ENCODE measurements at places on chromosomes 11 and 22.

GRCh38 chr11:2169626-2170570 lies 1.7 kb downstream of the TH start:
- no peak for DNase-seq

GRCh38 chr11:11446967-11447366 lies 93.9 kb upstream of the CSNK2A3 start:
- no peak for DNase-seq

- no peak for DNase-seq
Measured at GRCh38 chr22:42433754-42434682, 1.8 kb upstream of the NFAM1 start.

DNA sequence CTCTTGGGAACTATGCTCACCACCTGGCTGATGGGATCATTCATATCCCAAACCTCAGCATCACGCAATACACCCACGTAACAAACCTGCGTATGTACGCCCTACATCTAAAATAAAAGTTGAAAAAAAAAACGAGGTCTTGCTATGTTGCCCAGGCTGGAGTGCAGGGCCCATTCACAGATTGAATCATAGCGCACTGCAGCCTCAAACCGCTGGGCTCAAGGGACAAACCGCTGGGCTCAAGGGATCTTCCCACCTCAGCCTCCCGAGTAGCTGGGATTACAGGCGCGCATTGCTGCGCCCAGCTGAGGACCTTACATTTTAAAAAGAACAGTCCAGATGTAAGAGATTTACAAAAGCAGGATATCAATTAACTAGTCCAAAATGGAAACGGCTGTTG lies 41.9 kb upstream of the EMID1 start:
- DNase-seq, result no peak

DNA sequence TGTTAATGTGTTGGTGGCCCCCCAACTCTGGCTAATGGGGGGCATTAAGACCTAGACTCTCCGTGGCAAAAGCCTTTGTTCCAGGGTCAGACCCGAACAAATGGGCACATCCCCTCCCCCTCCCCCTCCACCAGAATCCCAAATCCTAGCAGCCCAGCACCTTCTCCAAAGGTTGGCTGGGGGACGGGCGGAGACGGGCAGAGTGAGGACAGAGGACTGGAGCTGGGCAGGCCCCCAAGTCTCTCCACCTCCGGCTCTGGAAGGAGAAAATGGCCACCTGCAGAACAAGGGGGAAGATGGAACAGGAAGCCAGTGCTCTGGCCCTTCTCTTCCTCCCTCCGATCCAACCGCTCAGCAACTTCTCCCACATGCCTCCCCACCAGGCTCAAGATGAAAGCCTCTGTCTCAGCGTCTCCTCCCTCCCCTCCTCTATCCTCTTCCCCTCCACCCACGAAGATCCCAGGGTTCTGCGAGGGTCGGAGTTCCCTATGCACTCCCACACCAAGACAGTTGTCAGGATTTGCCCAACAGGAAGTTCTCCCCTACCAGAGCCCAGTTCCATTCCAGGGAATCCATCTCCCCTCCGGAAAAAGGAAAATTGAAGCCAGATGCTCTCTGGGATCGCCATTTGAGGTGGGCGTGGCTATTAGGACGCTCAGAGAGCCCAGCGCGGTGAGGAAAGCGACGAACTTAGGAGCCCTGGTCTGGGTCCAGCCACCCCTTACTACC lies 20.1 kb downstream of the ADA2 start:
- no peak for DNase-seq

DNA sequence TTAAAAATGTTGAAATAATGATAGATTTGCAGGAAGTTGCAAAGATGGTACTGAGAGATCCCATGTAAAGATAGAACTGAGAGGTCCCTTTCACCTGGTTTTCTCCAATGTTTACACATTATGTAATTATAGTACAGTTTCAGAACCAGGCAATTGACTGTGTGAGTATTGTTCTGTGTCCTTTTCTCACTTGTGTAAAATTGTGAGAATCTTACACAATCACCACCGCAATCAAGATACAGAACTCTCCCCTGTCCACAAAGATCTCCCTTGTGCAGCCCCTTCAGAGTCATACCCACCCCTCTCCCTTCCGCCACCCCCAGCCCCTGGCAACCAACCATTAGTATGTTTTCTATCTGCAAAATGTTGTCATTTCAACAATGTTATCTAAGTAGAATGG lies 119.8 kb upstream of the NAV2 start:
- no peak for DNase-seq

GRCh38 chr11:11370255-11370961 lies 17.4 kb upstream of the CSNK2A3 start:
- no peak for DNase-seq

- no peak for DNase-seq
Measured at GRCh38 chr11:72838691-72839305, 24.6 kb downstream of the ATG16L2 start.

- no peak for DNase-seq
Measured at GRCh38 chr22:46862418-46863324, 100.2 kb downstream of the TBC1D22A start.

DNA sequence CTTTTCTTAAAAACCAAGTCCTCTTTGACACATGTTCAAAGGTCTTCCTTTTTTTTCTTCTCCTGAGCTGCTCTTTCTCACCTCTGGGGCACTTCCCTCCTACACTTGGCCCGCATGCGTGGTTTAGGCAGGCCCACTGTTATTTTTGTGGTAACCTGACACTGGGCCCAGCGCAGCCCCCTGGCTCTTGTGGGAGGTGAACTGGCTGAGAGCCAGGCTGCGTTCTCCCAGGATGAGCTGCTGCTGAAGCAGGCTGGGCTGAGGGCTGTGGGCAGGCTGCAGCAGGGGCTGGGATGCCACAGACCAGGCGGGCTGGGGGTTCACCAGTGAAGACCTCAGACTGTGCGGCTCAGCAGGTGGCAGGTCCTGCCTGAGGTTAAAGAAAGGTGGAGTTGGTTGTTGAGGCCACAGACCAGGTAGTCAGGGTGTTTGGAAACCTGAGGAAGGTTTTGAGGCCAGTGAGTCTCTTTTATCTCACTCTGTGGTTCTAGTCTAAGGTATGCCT lies 72.4 kb downstream of the TEAD1 start:
- no peak for DNase-seq

- no peak for DNase-seq
Measured at GRCh38 chr11:103085758-103086365, 6.1 kb downstream of the DCUN1D5 start.
